ENCODE measurements at places on chromosomes 11 and 22.
A peak's percentile ranks its signal among the peaks of the same experiment; 100 is the strongest.

GRCh38 chr11:75735181-75735845 is 17.7 kb downstream of the MOGAT2 start:
- DNase-seq: no peak

DNA sequence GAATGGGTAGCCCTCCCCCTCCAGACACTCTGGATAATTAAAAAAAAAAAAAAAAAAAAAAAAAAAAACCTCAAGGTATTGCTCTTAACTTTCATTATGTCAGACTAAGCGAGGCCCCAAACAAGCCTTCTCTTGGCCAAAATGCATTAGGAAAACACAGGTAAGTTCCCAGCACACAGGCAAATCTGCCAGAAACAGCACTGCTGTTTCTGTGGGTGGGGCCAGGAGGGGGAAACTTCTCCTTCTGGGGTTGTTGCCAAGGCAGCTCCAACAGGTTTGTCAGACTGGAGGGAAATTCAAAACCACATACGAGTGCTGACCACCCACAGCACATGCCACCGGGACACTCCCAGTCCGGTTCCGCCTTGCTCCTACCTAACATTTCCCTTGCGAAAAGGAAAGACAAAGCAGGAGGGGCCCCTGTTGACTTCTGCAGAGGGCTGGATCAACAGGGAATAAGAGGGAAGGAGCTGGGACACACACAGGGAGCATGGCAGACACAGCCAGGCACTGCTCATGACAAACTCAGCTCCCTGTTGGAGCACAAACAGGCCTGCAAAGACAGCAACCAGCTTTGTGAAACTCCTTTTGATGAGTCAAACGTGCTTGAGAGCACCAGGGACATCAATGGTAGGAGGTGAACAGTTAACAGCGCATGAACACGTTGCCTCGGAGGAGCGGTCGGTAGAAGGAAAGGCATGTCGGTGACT is 55.0 kb downstream of the MYH9 start:
- peak; percentile 50 for DNase-seq

GRCh38 chr11:61369372-61370348 is 7.5 kb downstream of the TMEM138 start:
- no peak for DNase-seq

DNA sequence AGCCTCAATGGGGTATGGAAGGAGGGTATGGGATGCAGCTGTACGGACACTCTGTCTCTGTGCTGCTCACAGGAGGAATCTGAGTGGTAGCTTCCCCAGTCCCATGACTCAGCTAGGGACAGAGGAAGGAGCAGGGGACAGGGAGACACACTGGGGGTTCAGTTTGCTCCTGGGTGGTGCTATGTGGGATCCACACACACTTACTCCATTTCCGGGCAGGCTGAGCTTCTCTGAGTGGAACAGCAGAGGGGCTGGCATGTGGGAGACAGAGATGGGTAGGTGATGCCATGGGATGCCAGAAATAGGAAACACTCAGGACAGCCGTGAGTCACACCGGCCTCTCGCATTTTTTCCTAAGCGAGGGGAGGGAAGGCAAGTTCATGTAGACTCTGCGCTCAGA is 59.2 kb upstream of the KIRREL3 start:
- no peak for DNase-seq

GRCh38 chr22:50056214-50056972 is 1.7 kb downstream of the TTLL8 start:
- DNase-seq: no peak

DNA sequence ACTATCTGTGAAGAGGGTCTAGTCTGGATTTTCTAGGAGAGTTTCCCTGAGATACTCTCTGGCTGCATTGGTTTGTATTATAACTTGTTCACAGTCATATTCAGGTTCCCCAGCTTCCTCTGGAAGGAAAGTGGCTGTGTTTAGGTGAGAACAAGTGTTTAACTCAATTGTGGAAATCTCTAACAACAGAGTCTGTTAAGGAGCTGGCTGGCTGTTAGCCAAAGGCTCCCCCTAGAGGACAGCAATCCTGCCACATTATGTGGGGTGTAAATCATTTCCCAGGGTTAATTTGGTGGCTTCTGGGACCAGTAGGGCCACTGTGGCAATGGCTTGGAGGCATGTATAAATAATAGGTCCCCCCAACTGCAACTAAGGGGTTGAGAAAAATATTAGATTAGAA is 18.4 kb downstream of the MS4A6E start:
- DNase-seq: no peak

GRCh38 chr11:95568281-95568680 is 221.3 kb downstream of the FAM76B start:
- DNase-seq: no peak

DNA sequence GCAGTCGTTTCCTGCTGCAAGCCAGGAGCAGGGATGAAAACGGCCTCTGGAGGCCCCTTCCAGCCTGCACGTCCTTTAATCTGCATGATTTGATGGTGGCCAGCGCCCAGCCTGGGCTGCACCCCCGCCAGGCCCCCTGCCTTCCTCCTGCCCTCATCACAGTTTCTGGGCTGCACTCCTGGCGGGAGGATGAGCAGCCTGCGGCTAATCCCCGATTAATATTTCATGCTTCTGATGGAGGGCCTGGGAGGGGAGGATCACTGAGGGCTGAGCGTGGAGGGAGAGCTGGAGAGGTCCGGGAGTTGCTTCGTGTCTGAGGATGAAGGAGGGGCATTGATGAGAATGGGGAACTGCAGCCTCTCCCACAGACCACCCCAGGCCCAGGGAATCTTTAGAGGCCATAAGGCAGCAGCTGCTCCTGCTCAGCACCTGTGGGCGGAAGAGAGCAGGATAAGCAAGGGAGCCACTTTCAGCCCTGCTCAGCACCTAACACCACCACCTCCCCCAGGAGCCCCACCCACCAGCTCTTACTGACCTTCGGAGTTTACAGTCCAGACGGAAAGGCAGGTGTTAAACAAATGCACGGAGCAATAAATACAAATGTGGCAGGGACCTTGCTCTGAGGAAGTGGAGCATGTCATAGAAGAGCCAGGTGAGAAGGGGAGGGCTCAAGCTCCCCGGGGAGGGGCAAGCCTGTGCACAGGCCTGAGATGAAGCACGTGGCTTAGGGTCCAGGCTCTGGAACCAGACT is 135.0 kb upstream of the NECTIN1 start:
- DNase-seq: no peak

DNA sequence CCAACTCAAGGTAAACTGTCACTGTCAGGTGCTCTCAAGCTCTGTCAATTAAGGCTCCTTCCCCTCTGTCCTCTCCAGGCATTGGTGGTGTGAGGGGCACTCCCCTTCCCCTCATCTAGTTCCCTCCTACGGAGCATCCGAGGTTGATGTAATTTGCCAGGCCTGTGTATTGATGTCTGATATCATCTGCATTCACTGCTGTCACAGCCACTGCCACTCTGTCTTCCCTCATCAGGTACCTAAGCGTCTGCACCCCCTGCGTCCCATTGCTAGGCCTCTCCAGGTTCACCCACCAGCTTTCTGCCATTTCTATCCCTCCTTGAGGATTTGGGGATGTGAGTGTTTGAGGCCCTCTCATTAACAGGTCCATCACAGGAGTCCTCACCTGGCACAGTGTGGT is 50.0 kb upstream of the SYT13 start:
- no peak for DNase-seq

GRCh38 chr22:23404689-23405365 is 175.3 kb downstream of the IGLL1 start:
- no peak for DNase-seq

GRCh38 chr11:105986554-105986953 is 35.5 kb downstream of the MSANTD4 start:
- no peak for DNase-seq

DNA sequence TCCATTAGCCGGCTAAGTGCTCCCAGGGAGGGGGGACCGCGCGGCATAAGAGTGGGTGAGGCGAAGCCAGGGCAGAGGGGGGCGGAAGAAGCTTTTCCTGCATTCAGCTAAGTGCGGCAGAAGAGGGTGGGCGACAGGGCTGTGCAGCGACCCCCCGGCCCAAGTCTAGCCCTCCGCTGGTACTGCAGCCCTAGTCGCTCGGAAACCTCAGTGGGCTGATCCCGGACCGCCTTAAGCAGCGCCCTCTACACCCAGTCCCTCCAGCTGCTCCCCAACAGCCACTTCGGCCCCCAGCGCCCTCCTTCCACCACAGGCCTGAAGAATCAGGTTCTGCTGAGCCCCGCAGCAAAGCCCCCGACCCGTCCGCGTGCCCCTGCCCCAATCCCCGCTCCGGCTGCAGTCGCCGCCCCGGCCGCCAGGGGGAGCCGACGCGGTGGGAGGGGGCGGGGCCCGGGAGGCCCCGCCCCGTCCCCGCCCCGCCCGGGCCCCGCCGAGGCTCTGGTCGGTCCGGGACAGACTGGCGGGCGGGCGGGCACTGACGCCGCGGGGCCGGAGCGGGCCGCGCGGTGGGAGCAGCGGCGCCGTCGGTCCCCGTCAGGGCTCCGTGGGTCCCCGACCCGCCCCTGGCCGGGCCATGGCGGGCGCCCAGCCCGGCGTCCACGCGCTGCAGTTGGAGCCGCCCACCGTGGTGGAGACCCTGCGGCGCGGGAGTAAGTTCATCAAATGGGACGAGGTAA is at the start of gene PLCB3:
Gene PLCB3 (plus strand): TSS at position 515 of the 737 bp plus-strand sequence. CDS start 120 bp downstream, at position 635.
- DNase-seq: peak; percentile 53

DNA sequence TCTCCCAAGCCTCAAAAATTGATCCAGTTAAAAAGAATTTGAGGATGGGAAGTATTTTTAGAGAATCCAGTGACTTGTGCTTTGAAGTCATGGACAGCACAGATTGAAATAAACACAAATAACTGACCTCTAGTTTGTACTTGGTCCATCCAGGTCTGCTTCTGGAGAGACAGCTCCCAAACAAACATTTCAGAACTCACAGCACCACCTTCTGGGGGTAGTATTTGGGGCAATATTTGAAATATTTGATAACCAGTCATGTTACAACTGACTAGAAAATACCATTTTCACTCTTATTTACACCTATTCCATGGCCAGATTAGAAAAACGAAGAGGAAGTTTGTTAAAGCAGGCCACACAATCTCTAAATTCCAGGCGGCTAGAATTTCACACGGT is 56.2 kb downstream of the CTSC start:
- DNase-seq: no peak

DNA sequence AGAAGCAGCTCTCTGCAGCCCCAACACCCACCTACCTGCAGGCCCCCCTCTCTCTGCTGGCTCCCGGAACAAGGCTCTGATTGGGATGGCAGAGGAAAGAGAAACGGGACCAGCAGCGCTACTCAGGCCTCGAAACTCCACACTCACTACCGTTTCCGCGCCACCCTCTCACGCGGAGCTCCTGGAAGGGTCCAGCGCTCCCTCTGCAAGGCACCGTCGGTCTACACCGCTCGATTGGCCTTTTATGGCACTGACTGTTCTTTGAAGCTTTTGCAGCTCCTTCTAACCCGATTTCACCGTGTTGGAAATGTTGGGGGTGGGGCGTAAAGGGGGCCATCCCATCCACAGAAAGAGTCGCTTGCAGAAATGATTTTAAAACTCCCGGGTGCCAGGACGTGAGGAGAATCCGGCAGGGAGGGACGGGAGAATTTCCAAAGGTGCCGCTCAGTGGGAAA is 323 bp upstream of the PANX1 start:
- no peak for DNase-seq

GRCh38 chr11:101717619-101718018 is 133.8 kb upstream of the TRPC6 start:
- no peak for DNase-seq

GRCh38 chr11:12176410-12176809 is 66.0 kb downstream of the MICAL2 start:
- DNase-seq: no peak

- peak; percentile 66 for DNase-seq
These were observed 52.4 kb downstream of the CACNA1I start for GRCh38 chr22:39622881-39623367.

GRCh38 chr22:44811141-44811540 is 58.8 kb downstream of the ARHGAP8 start:
- no peak for DNase-seq

DNA sequence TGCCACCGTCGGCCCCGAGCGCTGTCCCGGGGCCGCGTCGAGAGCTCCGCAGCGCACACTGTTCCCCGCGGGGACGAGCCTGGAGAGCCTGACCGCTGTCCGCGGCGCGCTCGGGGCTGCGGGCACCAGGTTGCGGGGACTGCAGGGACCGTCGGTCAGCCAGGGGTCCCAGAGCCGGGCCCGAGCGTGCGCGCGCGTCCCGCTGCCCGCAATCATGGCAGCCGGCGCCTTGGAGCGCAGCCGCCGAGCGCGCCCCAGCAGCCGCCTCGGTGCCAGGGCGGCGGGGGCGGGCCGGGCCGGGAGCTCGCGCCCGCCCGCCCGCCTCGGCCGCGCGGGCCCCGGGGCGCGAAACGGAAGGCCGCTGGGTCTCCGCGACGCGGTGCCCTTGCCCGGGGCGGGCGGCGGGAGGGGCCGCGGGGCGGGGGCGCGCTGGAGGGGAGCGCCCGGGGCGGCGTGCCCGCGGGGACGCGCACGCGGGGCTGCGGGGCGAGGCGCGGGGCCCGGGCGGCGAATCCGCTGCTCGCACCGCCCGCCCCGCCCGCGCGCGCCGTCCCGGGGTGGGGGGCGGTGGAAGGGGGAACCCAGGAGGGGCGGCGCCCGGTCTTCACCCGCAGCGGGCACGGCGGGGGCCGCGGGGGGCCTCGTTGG is 79.4 kb upstream of the PPARA start:
- DNase-seq: peak; percentile 42

DNA sequence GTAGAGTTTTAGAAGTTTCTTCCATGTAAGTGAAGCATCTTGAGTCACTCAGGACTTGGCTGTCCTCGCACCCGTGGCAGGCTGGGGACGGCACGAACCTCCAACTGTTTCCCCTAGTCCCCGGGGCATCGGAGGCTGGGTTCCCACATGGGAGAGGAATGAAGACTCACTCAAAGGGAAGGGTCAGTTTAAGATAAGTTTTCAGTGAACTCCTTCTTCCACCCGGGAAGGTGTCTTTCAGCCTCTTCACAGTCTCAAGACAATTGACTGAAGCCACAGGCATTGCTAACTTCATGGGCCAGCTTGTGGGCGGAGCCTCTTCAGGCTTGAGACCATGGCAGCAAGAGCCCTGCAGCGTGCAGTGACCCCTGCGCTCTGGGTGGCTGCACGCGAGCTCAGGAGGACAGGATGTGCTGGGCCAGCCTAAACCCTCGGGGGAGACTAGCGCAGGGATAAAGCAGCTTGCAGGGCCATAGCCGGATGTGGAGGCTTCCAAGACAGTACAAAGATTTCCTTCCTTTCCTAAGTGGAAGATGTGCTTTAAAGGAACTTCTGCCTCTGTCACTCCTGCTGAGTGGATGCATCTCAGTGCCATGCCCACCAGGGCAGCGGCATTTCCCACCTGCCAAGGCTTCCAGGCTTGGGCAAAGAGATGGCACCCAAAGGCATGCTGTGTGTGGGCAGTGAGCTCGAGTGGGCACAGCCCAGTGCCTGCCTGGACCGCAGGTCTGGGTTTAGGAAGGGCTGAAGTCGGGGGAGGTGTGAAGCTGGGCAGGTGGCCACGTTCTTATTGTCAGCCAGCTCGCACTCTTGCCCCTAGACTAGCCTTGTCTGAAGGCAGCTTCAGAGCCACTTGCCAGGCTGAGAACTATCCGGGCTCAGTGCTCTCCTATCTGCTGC is 32.9 kb downstream of the PPIL2 start:
- DNase-seq: no peak

DNA sequence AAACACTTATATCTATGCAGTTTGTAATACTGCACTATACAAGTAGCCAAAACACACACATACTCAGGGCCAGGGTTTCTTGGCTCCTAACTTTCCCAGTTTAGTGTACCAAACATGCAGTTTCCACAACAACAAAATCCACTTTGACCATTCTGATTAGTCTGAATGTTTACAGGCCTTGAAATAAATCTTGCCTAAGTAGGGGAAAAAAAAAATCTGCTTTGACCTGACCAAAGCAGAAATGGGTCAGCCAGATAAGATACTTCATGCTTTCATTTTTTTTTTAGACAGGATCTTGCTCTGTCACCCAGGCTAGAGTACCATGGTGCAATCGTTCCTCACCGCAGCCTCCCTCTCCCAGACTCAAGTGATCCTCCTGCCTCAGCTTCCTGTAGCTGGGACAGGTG is 10.1 kb downstream of the PRR14L start:
- no peak for DNase-seq

All from CD4-positive, alpha-beta memory T cell (primary cell).